Pancreas (tissue), 10 donors: ENCODE measurements at places on chromosomes 11 and 22. TPM values are rescaled to one million over a fixed set of nuclear protein-coding genes. Genes with fewer than 3 reads are reported as not detected.

The OR5P2 gene
- total RNA-seq, result not detected

- DNase-seq, result no peak
Observed at GRCh38 chr11:126359431-126360048, 4.1 kb downstream of the ST3GAL4 start.

DNA sequence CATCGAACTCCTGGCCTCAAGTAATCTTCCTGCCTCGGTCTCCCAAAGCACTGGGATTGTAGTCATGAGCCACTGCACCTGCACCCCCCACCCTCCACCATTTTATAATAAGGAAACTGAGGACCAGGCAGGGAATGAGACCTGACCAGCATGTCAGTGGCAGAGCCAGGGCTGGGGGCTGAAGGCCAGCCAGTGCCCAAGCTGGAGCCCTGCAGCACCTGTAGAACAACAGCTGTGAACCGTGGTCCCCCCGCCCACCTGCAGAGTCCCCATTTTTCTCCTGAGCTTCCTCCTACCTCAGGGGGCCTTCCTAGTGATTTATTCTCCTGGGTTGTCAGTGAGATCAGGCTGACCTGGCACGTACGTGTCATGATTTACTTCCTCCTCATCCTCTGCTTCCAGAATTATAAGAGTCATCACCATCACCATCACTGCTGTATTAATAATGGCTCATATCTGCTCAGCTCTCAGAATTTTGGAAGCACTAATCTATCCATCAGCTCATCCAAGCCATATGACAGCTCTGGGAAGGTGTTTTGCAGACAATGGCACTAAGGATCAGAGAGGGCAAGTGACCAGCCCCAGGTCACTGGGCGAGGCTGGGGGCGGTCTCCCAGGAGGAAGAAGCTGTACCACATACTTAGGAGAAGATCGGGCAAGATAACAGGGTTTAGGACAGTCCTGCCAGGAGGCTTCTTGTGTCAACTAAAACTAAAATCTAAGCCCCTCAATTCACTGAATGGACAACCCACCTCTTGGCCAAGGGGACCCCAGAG, 5.5 kb upstream of the SLCO2B1 start:
- DNase-seq, result no peak

GRCh38 chr11:60326955-60327354, at the start of gene MS4A6E:
TSS of gene MS4A6E (plus strand) at chr11:60327255. CDS start at chr11:60334896, 7,641 bp downstream.
- DNase-seq, result no peak

DNA sequence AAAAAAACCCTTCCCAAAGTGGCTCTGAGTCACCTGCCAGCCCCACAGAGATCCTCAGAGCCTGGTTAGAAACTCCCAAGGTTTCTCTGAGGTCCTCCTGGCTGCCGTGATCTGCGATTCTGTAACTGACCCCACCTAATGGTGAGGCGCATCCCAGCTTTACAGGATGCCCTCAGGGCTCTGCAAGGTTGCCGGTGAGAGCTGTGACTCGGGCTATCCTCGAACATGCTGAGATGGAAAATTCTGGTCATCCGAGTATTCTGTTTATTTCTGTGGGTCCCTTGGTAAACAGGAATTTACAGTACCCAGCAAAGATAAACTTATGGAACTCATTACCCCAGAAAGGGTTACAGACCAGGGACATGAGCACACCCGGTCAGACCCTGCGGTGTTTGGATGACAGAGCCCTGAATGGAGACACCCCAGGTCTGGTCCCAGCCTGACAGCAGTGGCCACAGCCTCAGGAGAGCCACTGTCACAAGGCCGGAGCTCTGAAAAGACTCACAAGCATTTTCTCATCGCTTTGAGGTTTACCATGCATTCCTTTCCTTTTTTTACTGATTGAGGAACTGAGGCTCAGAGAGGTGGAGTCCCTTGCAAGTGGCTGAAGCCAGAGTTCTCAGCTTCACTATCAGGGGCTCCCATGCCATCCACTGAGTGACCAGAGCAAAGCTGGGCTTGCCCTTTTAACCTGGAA, 22.2 kb downstream of the LIF start:
- DNase-seq, result no peak

- no peak for DNase-seq
Observed at GRCh38 chr11:8807544-8808225, 103.3 kb upstream of the AKIP1 start.

GRCh38 chr11:7672960-7673723, at the start of gene CYB5R2:
TSS of gene CYB5R2 (minus strand) at chr11:7673500. CDS start at chr11:7672825, 675 bp downstream.
- DNase-seq, result peak; percentile 69

GRCh38 chr11:110645253-110645652, 67.0 kb downstream of the ARHGAP20 start:
- no peak for DNase-seq

DNA sequence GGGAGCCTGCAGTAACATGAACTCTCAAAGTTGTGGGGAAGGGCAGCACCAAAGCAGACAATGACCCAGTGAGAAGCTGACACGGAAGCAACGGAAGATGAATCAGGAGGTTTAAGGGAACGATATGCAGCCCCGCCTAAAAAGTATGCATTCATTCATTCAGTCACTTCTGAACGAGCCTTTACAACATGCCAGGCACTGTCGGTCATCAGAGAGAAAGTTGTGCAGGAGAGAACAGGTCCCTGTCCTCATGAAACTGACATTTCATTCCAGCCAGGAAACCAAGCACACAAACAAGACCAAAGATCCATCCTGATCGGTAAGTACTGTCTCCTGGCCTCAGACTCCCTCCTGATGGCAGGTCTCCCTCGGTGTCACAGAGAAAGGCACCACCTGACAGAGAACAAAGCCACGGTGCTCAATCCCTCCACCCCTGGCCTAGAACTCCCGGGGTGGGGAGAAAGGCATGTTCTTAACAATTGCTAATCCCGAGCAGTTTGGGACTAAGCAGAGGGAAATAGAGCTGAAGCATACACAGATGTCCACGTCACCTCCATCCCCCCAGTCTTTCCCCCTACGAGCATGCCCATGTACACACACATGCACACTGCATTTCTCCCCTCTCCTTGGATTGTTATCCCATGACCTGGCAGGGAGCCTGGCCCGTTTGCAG, 49.3 kb downstream of the LRFN4 start:
- no peak for DNase-seq

The SERPIND1 gene
- 0.35 TPM for total RNA-seq

DNA sequence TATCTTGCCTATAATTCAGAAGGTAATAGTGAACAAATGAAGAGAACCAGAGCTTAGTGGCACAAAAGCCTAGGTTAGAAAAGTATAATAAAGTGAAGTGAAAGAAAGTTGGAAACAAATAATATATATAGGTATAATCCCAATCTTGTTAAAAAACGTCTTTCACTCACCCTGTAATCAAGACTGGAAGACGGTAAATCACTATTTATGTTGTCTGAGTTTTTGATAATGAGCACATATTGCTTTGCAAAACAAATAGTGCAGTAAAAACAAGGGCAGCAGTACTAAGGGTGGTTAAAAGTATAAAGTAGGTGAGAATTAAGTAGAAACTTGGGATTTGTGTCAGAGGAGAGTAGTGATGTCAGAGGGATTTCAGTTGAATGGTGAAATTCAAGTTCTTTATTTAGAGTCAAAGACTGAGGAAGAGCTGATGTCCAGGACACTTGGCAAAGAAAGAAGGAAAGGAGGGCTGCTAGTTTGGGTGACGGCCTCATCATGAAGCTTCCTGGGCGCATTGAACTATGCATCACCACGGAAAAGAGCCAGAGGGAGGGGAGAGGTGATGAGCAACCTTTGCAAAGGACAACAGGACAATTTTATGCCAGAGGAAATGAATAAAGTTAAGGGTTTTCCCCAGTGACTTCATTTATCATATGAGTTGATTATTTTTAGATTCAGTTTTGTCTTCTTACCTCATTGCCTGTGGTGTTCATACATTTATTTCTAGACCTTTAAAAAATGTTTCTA, 11.4 kb downstream of the NCAM1 start:
- no peak for DNase-seq

DNA sequence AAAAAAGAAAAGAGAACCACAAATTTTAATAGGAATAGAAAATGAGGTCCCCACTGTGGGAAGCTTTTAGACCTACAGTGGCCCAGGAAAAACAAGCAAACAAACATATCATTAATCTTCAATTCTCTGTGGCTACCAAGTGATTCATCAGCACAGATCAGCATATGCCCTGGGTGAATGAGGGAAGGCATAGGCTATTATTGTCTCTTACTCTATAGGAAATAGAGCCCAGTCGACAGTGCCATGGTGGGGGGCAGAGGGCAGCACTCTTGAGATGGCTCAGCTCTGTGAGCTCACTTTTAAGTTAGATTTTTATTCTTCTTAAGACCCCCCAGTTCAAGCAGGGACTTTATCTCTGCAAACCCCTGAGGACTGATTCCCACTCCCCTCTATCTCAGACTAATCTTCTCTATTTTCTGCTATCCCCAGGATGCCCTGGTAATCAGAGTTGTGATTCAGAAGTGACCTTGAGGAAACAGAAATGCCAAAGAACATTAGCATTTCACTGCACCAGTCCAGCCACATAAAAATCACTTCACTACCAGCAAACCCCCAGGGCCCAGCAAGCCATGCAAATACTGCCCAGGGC, 9.5 kb upstream of the FEZ1 start:
- no peak for DNase-seq

DNA sequence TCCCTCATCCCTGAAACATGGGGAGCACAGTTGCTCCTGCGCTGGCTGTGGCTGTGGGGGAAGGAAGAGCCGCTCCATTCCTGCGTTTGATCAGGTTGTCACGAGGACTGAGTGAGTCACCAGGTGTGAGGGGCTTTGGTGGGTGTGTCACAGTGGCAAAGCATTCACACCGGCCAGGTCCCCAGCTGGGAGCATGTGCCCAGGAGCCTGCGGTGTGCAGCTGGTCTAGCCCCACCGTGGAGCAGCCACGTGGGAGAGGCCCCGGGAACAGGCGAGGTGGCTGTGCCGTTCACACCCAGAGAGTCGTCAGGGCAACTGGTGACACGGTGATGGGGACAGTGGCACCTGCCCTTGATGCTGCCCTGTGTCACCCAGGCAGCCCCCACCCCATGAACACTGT, 47.6 kb upstream of the PPARA start:
- peak; percentile 83 for DNase-seq

The CHRDL2 gene
- total RNA-seq, result not detected

The CSF2RB gene
- 0.46 TPM for total RNA-seq

The MMP11 gene
- total RNA-seq, result 0.43 TPM

GRCh38 chr22:38230108-38230825, 28.5 kb downstream of the MAFF start:
- DNase-seq, result no peak

The CASP5 gene
- not detected for total RNA-seq

The NXPE4 gene
- total RNA-seq, result not detected

The CECR2 gene
- 3.7 TPM for total RNA-seq

- DNase-seq, result no peak
Observed at GRCh38 chr11:71580057-71581003, 2.3 kb downstream of the KRTAP5-11 start.

The CREB3L1 gene
- 129 TPM for total RNA-seq

The TMPRSS4 gene
- 0.41 TPM for total RNA-seq

GRCh38 chr22:27108425-27109114, 451.2 kb downstream of the MIAT start:
- DNase-seq, result no peak

The E2F8 gene
- total RNA-seq, result 0.44 TPM

The TEF gene
- total RNA-seq, result 19.6 TPM

DNA sequence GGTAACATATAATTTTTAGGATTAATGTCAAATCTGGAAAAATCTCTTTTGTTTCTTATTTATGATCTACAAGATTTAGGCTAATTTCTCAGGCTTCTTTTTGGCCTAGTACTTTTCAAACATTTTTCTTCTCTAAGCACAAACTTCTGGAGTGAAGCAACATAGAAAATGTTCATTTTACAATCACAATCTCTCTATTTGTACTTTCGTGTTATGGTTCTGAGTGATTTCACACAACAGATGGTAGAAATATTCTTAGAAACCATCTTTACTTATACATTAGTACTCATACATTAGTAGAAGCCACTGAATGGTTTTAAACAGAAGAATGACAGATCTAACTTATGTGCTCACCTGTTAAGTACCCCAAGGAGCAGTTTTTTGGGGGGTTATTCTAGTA, 106.3 kb upstream of the ANO3 start:
- no peak for DNase-seq

The IGLL1 gene
- total RNA-seq, result not detected

DNA sequence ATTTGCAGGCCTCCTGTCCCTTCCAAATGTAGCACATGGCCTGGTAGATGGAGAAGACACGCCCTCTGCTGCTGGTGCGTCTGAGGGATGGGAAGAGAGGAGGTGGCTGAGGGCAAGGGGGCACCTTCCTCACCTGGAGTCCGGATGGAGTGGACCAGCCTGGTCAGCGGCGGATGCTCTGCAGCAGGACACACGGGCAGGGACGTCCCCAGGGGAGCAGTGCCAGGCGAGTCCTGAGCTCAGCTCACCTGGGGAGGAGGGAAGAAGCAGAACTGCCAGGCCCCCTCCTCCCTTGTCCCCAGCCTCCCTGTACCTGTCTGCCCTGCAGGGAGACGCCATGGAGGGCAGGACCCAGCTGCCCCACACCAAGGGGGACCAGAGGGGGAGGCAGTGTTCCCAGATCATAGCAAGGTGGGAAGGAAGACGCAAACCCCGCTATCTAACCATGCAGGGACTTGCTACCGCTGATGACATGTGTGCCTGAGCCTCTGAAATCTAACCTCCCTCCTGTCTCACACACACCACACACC, 1495.9 kb downstream of the BRD1 start:
- no peak for DNase-seq

The CNTF gene
- 0.55 TPM for total RNA-seq

DNA sequence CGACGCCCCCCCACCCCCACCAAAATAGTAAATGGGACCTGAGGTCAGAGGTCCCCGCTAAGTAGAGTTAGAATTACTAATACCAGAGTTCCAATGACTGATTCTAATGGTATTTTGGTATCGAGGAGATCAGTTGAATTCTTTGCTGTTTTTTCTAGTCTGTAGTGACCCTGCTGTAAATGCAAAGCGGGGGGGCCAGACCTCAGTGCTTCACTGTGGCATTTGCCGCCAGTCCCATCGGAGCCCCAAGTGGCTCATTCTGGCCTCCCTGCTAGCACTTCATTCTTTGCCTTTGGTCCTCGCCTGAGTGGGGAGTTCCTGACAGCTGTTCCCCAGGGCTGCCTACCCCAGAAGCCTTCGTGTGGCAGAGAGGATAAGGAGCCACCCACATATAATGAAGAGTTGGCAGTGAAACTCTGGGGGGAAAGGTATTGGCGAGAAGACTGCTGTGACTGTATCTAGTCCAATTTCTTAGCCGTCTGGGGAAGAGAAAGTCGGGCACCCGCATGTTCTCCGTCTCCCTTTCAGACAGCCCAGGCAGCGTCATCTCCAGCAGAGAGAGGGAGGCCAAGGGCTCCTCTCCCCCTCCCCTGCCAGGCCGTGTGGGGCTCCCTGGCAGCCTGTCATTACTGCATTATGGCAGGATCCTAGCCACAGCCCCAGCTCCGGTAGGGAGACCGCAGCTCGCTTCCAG, 19.4 kb upstream of the CABP7 start:
- DNase-seq, result no peak

The P2RY6 gene
- 0.25 TPM for total RNA-seq

DNA sequence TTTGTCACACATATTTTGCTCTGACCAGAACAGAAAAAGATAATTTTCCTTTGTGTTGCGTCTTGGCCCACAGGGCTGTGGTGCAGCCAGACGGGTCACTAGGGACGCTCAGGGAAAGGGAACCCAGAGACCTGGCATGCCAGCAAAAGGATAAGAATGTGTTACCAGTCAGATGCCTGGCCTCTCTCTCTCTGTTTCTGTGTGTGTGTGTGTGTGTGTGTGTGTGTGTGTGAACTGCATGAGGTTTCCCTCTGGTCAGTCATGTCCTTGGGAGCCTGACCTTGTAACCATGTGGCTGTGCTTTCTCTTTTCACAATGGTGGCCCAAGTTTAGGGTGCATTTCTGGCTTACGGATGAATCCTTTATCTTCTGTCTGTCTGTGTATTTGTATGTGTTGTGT, 25.4 kb downstream of the CCKBR start:
- DNase-seq, result no peak

- DNase-seq, result peak; percentile 47
Observed at GRCh38 chr22:37893583-37893983, 12.5 kb upstream of the MICALL1 start.
